ENCODE measurements at places on chromosomes 1 and 21.
A peak's percentile ranks its signal among the peaks of the same experiment; 100 is the strongest.

GRCh38 chr1:21751281-21751680 is 31.7 kb downstream of the USP48 start:
- no peak for DNase-seq

- DNase-seq, result no peak
Observed at GRCh38 chr1:68919075-68919474, 422.2 kb upstream of the DEPDC1 start.

DNA sequence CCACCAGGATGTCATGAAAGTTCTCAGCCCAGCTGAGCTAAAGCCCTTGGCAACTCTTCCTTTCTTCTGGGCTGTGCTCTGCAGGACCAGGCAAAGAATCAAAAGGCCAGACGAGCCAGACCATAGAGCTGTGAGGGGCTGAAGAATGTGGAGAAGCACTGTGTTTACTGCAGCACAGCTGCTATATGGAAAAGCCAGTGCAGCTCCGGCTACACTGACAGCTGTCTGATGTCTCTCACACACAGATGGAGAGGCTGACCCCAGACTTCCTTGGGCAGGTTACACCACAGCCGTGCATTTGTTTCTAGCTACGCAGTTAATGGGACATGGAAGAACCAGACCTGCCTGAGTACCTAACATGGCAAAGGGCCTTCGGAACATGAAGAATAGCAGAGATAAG is 40.3 kb downstream of the CD247 start:
- peak; percentile 49 for DNase-seq

- DNase-seq, result no peak
Observed at GRCh38 chr1:55050283-55050682, 10.9 kb downstream of the PCSK9 start.

GRCh38 chr1:228860911-228861831 is 125.9 kb downstream of the RHOU start:
- no peak for DNase-seq
